ENCODE measurements at places on chromosomes 2 and 18.

GRCh38 chr2:85828725-85829124 lies 60.1 kb downstream of the ST3GAL5 start:
- DNase-seq = no peak

GRCh38 chr2:21763501-21763900 lies 639.7 kb downstream of the TDRD15 start:
- no peak for DNase-seq

GRCh38 chr2:191051825-191052778 lies 38.1 kb upstream of the STAT1 start:
- DNase-seq = no peak

DNA sequence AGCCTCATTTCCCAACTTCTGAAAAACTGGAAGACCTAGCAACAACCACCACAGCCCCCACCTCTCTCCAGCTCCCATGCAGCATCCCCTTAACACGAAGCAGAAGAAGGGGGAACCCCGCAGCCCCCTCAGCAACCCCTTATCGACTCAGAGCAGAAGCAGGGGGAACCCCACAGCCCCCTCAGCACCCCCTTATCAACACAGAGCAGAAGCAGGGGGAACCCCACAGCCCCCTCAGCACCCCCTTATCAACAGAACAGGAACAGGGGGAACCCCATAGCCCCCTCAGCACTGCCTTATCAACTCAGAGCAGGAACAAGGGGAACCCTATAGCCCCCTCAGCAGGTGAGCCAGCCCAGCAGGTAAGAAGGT lies 6.7 kb downstream of the SLC66A2 start:
- DNase-seq = no peak

Data from activated T-cell treated with anti-CD3 and anti-CD28 coated beads, Interleukin-2, amount 50 U/mL, for 72 hours (primary cell).